ENCODE measurements at places on chromosomes 4 and X. TPM values are rescaled to one million over a fixed set of nuclear protein-coding genes. Genes with fewer than 3 reads are reported as not detected.

The ANAPC10 gene
- 18.7 TPM for polyA plus RNA-seq

The TMEM154 gene
- 0.90 TPM for polyA plus RNA-seq

The HS3ST1 gene
- polyA plus RNA-seq, result 1.4 TPM

The MUC7 gene
- not detected for polyA plus RNA-seq

The ARMCX1 gene
- 37.1 TPM for polyA plus RNA-seq

The PABPC1L2B gene
- 0.04 TPM for polyA plus RNA-seq

DNA sequence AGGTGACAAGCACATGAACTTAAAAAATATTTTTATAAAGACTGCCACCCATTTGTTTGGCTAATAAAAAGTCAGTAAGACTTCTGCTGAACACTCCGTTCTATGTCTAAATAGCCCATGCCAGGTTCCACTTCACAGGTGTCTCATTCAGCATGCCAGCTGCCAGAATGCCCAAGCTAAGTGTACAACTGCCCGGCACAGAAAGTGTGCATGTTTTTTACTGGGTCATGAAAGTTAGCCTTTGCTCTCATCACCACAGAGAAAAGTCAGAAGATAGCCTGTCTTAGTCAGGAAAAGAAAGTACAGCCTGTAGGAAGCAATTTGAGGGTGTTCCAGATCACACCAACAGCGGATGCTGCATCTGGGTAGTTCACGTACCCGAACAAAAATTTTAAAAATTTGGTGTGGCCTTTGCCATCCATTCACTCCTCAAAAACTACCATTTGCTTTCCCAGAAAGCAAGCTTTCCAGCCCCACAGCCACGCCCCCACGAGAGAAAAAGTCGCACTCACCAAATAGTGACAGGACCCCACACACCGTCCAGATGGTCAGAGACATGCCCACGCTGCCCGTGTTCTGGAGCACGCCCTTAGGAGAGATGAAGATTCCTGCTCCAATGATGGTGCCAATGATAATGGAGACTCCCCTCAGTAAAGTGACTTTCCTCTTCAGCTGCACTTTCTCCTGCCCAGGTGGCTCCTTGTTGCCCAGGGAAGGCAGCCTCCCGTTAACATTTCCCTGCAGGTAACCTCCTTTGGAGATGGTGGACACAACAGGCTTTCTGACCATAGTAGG, 671 bp downstream of the SLC7A11 start:
- H3K27me3 ChIP-seq, result no peaks in the 10 kb centered on the region
- H3K27ac ChIP-seq, result peak overlapping the region; percentile 55
- no peaks in the 10 kb centered on the region for H3K36me3 ChIP-seq
- peak; percentile 49 for DNase-seq
- H3K4me3 ChIP-seq, result peak overlapping the region; percentile 32

DNA sequence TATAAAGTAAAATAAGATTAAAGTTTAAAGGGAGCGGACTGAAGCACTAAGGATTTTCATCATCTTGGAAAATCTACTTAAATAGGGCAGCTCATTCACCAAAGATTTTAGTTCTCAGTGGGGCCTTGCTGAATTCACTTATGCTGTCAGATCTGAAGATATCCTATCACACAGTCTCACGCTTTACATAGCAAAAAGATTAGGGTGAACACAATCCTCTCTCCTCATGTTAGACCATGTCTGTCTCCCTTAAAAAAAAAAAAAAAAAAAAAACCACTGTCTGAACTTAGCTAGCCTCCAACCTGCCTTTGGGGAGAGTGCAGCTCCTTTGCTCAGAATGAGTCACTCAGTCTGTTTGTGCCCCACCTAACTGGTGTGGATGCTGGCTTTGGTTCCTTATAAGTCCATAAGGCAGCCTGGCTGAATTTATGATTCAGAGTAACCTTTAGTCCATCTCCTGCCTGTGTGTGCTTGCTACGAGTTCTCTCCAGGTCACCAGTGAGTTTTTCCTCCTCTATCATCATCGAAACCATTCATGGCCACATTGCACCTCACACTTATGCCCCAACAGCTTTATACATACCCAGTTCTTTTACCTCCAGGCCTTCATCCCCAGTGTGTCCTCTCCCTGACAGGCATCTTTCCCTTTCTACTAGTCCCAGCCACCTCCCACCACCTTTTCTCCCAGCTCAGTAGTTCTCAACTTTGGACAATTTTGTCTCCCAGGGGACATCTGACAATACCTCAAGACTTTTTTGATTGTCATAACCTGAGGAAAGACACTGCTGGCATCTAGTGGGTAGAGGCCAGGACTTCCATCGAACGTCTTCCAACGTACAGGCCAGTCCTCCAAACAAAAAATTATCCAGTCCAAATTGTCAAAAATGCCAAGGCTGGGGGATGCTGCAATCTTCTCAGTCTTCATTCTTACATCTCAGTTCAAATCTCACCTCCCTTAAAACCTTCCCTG, 220.7 kb upstream of the EMCN start:
- peaks cover 2% of the 10 kb centered on the region for H3K4me1 ChIP-seq
- H3K27me3 ChIP-seq, result no peaks in the 10 kb centered on the region
- DNase-seq, result peak; percentile 29
- no peaks in the 10 kb centered on the region for H3K36me3 ChIP-seq
- H3K27ac ChIP-seq, result no peak overlapping the region

DNA sequence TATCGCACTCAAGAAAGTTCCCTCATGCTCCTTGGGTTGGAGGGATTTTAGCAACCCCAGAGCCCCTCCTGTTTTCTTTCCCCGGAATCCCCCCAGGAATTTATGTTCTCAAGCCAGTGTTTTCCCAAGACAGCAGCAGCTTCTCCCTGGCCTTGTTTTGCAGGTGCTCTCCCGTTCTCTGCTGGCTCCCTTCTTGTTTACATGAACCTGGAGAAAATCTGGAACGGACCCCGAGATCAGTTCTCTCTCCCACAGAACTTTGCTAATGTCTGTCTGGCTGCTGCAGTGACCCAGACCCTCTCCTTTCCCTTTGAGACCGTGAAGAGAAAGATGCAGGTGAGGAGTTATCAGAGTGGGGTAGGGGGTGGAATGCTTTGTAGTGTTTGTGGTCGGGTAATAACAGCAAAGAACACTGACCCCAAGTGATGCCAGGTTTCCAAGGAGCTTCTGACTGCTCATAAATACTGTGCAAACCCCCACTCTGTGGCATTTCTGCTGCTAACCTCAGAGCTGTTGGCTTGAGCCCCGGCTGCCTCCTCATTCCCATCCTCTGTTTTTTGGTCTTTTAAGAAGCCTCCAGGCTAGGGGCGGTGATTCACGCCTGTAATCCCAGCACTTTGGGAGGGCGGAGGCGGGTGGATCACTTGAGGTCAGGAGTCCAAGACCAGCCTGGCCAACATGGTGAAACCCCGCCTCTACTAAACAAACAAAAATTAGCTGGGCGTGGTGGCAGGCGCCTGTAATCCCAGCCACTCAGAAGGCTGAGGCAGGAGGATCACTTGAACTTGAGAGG, 11.1 kb downstream of the SLC25A43 start:
- peak overlapping the region; percentile 90 for H3K27ac ChIP-seq
- H3K4me1 ChIP-seq, result peaks cover 10% of the 10 kb centered on the region

DNA sequence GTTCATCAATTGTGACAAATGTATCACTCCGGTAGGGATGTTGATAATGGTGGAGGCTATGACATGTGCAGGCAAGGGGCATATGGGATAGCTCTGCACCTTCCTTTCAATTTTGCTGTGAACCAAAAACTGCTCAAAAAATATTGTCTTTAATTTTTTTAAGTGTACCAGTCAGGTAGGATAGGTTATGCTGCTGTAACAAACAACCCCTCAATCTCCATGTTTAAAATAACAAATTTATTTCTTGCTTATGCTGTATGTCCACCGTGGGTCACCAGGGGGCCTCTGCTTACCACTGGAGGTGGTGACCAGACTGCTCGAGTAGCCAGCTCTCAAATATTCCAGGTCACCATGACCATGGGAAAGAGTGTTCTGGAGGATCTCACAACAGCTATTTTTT, 23.4 kb upstream of the MSX1 start:
- H3K4me1 ChIP-seq, result peaks cover 11% of the 10 kb centered on the region
- DNase-seq, result no peak
- H3K4me3 ChIP-seq, result no peak overlapping the region
- peaks cover 6% of the 10 kb centered on the region for H3K27me3 ChIP-seq
- H3K27ac ChIP-seq, result no peak overlapping the region

DNA sequence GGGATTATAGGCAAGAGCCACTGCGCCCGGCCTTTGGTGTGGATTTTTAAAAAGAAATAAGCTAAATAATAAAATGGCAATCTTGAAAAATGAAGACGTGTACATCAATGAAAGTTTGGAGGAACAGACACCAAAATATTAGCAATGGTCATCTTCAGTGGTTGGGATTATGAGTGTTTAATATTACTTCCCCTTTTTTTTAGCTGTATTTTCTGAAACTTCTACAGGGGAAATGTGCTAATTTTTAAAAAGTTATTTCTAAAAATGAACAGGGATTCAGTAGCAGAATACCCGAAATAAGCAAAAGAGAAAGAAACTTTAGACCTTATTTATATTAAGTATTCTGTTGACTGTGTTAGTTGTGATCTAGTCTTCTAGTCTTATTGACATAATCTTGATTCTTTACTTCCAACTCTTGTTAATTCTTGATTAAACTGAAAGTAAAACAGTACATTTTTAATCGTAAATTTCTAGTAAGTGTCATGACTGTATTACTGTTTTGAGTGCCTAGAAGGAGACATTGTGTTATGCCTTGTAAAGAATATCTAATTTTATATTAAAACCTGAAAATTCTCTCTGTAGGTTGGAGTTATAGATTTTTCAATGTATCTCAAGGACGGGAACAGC, 51.3 kb downstream of the RUFY3 start:
- DNase-seq, result no peak
- no peak overlapping the region for H3K4me3 ChIP-seq
- H3K27ac ChIP-seq, result no peak overlapping the region
- no peaks in the 10 kb centered on the region for H3K27me3 ChIP-seq
- H3K4me1 ChIP-seq, result no peaks in the 10 kb centered on the region
- peaks cover 36% of the 10 kb centered on the region for H3K36me3 ChIP-seq

- no peaks in the 10 kb centered on the region for H3K4me1 ChIP-seq
- DNase-seq, result no peak
- no peak overlapping the region for H3K27ac ChIP-seq
- H3K36me3 ChIP-seq, result peaks cover 4% of the 10 kb centered on the region
Observed at GRCh38 chr4:107658400-107659336, 61.4 kb downstream of the PAPSS1 start.

GRCh38 chrX:129932821-129933321, 26.9 kb downstream of the UTP14A start:
- peaks cover 10% of the 10 kb centered on the region for H3K27me3 ChIP-seq
- peak overlapping the region; percentile 35 for H3K4me3 ChIP-seq
- H3K4me1 ChIP-seq, result peaks cover 9% of the 10 kb centered on the region
- H3K27ac ChIP-seq, result no peak overlapping the region
- peaks cover 3% of the 10 kb centered on the region for H3K36me3 ChIP-seq

GRCh38 chr4:68606240-68606639, 30.1 kb upstream of the UGT2B17 start:
- no peaks in the 10 kb centered on the region for H3K36me3 ChIP-seq
- H3K4me3 ChIP-seq, result no peak overlapping the region
- no peak for DNase-seq
- no peaks in the 10 kb centered on the region for H3K27me3 ChIP-seq
- H3K27ac ChIP-seq, result no peak overlapping the region
- H3K4me1 ChIP-seq, result no peaks in the 10 kb centered on the region

DNA sequence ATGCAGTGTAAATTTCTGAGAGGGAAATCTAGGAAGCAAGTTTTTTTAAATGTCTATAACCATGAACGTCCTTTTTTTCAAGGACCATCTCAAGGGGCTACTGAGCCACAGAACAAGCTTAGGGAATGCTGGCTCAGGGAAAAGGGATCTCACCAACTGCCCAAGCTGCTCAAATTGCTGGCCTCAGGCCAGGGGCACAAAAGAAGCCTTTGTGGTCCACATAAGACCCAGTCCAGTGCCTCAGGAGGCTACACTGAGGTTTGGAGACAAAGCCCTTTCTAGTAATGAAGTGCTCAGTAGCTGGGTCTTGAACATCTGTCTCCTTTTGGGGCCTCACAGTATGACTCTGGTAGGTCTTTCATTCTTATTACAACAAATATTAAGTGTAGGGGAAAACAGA, 305.5 kb downstream of the RAB28 start:
- no peak overlapping the region for H3K27ac ChIP-seq
- H3K4me3 ChIP-seq, result no peak overlapping the region
- DNase-seq, result no peak
- H3K27me3 ChIP-seq, result no peaks in the 10 kb centered on the region
- peaks cover 5% of the 10 kb centered on the region for H3K4me1 ChIP-seq

GRCh38 chr4:56261027-56261426, 126.3 kb downstream of the AASDH start:
- H3K4me3 ChIP-seq, result no peak overlapping the region
- H3K27ac ChIP-seq, result no peak overlapping the region
- H3K36me3 ChIP-seq, result no peaks in the 10 kb centered on the region
- DNase-seq, result no peak

DNA sequence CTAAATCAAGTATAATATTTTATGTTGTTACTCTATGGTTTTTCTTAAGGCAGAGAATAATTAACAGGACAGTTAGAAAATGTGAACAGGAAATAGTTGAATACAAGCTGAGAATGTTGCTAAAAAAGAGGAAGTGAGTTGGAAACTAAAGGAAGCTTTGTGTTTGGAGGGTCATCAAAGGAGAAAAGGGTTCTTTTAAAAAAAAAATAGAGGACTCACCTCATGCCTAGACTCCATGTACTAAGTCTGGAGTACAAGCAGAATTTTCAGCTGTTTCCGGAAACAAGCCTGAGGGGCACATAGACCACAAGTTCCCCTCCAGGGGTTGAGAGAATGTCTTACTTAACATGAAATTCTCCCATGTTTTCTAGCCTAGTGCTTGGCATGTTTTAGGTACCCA, 20.1 kb upstream of the MAP7D3 start:
- no peaks in the 10 kb centered on the region for H3K4me1 ChIP-seq
- no peaks in the 10 kb centered on the region for H3K27me3 ChIP-seq
- no peak overlapping the region for H3K27ac ChIP-seq
- no peak overlapping the region for H3K4me3 ChIP-seq

DNA sequence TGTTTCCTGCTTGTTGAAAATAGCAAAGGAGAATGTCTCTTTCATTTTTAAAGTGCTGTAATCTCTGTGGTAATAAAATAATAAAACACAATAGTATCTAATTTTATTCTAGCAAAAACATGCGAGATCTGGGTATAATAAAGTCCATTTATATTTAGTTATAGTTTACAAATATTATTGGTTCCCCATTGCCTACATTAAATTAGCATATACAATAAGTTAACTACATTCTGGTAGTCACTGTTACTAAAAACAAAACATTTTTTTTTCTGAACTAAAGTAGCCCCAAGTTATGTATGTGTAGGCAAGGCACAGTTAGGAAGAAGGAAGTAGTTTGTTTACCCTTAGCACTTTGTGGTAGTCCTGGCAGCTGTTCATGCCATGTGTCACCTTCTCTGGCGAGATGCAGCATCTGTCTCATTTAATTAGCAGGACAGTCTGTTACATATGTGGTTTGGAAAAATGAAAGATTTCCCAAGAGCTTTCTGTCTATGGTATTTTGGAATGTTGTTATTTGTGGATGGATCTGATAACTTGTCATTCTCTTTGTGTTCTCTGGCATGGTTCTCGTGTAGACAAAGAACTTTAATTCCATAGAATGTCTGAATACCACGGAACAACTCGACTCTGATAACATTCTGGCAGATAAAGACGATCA, 231.3 kb upstream of the PITX2 start:
- H3K27ac ChIP-seq, result no peak overlapping the region
- peaks cover 19% of the 10 kb centered on the region for H3K27me3 ChIP-seq
- H3K4me1 ChIP-seq, result peaks cover 8% of the 10 kb centered on the region
- no peak for DNase-seq
- no peak overlapping the region for H3K4me3 ChIP-seq

GRCh38 chrX:72308209-72308565, 2.5 kb upstream of the CITED1 start:
- H3K27ac ChIP-seq, result no peak overlapping the region
- no peak for DNase-seq
- no peaks in the 10 kb centered on the region for H3K36me3 ChIP-seq
- H3K4me3 ChIP-seq, result no peak overlapping the region

Data from large intestine (tissue), 12 donors.